ENCODE measurements at places on chromosomes 6 and 20.

- no peak for DNase-seq
These were observed 1.6 kb upstream of the THBD start for GRCh38 chr20:23050847-23051627.

GRCh38 chr6:164502833-164503232 lies 806.6 kb downstream of the C6orf118 start:
- DNase-seq = no peak

- no peak for DNase-seq
These were observed 9.9 kb downstream of the PAX1 start for GRCh38 chr20:21715193-21715881.

- no peak for DNase-seq
These were observed 948.4 kb upstream of the EYS start for GRCh38 chr6:66655420-66655819.

GRCh38 chr6:108115598-108116058 lies 41.1 kb upstream of the OSTM1 start:
- DNase-seq = no peak

DNA sequence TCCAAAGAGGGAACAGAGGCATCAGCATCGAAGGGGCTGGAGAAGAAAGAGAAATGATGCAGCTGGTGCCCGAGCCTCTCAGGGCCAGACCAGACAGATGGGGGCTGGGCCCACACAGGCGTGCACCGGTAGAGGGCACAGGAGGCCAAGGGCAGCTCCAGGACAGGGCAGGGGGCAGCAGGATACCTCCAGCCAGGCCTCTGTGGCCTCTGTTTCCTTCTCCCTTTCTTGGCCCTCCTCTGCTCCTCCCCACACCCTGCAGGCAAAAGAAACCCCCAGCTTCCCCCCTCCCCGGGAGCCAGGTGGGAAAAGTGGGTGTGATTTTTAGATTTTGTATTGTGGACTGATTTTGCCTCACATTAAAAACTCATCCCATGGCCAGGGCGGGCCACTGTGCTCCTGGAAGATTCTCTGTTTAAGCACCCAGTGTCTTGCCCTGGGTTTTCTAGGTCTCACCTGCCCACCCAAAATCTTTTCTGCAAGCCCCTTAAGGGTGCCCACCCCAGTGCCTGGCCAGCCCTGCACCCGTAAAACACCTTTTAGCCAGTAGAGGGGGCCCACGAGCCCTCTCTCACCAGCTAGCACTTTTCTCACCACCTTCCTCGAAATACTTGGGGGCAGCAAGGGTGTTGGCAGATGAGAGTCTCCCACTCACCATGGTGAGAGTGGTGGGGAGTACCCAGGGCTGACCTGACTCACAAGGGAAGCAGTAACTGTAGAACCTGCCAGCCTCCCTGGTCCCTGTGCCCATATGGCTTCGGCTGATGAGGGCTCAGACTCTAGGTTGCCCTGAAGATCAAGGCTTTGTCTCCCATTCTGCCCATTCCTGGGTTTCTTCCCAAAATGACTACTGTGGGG lies 35.7 kb upstream of the ID1 start:
- DNase-seq = no peak

GRCh38 chr20:21166801-21167200 lies 40.9 kb downstream of the KIZ start:
- DNase-seq = no peak

All from NCI-H526 treated with DMSO at 0.1 percent for 48 hours (cell line).